Hematopoietic multipotent progenitor cell treated with erythropoietin and hydrocortisone succinate and interleukin-3 and kit ligand, for 17 days (in vitro differentiated cells): ENCODE measurements at places on chromosomes 2 and 18.

DNA sequence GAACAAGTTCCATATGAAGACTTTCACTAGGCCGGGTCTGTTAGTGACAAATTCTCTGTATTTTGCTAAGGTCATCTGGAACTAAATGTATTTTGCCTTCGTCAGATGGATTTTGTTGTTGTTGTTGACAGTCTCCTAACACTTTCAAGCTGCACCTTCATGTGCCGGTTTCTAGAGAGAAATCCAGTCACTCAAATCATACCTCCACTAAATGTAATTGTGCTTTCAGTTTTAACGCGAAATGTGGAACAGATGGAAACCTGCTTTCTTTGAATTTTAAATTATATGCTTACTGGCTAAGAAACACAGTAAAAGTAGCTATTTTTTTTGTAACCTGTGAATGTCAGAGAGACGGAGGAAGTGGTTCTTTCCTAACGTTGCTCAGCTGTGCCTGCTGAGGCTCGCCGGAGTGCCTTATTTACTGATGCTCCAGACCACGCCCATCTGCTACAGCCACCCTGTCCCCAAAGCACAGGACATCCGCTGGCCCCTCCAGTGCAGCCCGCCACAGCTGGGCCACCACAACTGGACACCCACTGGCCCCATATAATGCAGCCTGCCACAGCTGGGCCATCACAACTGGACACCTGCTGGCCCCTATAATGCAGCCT lies 134.7 kb downstream of the PXDN start:
- DNase-seq = no peak

DNA sequence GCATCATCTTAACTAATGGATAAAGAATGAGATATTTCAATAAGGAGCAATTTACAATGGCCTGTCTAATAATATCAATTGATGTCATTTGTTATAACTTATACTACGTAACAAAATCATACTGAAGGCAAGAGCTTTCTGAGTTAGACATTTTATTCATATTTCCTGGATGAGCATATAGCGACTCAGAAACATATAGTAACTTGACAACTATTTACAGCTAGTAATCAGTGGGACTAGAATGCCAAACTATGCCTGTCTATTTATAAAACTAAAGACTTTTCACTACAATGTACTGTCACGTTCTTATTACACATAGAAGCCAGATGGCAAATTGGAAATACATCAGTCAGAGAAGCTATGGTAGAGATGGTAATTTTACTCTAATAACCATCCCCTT lies 766.2 kb upstream of the TMEFF2 start:
- DNase-seq = no peak

- DNase-seq = no peak
Observed at GRCh38 chr2:177964892-177965291, 107.7 kb downstream of the PDE11A start.

DNA sequence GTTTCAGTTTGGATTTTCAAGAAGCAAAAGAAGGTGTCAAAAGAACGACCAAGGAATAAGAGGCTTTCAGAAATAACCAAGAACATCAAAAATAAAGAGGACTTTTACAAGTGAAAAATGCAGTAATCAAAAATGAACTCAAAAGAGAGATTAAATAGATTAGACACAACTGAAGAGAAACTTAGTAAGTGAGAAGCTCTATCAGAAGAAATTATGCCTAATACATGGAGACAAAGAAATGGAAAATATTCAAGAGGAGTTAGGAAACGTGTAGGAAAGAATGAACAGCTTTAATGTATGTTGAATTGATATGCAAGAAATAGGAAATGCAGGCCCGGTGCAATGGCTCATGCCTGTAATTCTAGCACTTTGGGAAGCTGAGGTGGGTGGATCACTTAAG lies 145.8 kb downstream of the ACOXL start:
- no peak for DNase-seq

DNA sequence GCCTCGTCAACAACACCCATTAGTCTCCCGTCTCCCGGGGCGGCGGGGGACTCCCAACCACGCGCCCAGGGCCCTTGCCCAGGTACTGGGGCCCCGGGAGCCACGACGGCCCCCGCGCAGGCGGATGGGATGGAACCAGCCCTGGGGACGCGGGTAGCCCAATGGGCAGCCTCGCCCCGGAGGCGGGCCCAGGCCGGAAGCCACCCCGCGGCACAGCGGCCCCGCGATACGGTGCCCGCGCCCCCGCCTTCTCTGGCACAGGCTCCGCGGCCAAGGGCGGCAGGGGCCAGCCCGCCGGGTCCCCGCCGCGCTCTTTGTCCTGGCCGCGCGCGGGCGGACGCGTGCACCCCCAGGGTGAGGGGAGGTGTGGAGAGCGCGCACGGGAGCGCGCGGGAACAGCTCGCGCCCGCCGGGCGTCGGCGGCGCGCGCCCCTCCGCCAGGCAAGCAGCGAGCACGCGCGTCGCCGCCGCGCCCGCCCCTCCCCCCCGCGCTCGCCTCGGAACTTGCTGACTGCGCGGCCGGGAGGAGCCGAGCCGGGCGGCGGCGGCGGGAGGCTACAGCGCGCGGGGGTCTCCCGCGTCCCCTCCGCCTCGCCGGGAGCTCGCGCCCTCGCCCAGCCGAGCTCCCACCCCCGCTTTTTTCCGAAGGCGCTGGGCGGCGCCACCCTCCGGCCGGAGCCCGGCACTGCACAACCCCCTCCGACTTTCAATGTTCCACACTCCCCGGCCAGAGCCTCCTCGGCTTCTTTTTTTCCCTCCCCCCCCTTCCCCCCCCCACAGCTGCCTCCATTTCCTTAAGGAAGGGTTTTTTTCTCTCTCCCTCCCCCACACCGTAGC lies at the start of gene UBE2E3:
UBE2E3 (plus strand) TSS at position 500 of the 837 bp plus-strand sequence. CDS start 1,438 bp downstream, outside the sequence.
- peak; percentile 76 for DNase-seq

DNA sequence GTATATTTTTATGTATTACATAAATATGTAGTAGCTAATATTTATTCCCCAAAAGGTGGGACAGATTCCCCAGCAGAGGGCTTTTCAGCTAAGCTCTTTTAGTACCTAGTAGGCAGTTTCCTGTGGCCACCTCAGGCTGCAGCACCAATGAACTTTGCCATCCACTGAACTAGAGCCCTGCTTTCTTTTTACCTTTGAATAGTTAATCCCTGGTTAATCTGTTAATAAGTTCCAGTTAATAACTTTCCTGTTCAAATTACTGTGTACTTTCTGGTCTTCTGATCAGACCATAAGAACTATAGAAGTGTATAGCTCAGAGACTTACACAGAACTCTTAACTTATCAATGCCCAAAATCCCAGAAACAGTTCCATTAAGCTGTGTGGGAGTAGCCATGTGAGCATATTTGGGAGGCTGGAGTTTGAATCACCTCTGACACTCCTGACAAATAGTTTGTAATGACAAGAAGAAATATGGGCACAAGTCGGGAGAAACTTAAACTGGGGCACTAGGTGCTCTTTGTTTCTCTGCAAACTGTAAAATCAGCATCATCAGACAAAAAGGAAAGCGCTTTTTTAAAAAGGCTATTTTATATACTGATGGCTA lies 40.0 kb downstream of the ASXL2 start:
- DNase-seq = no peak

- DNase-seq = no peak
Observed at GRCh38 chr2:20852139-20852538, 29.2 kb upstream of the LDAH start.

- DNase-seq = no peak
Observed at GRCh38 chr2:224764565-224765236, 48.5 kb upstream of the CCDC195 start.

- no peak for DNase-seq
Observed at GRCh38 chr2:84919885-84920580, 14.6 kb downstream of the TMSB10 start.
